HFFc6 (cell line): ENCODE measurements at places on chromosomes 1 and 21. TPM values are rescaled to one million over a fixed set of nuclear protein-coding genes. Genes with fewer than 3 reads are reported as not detected.

DNA sequence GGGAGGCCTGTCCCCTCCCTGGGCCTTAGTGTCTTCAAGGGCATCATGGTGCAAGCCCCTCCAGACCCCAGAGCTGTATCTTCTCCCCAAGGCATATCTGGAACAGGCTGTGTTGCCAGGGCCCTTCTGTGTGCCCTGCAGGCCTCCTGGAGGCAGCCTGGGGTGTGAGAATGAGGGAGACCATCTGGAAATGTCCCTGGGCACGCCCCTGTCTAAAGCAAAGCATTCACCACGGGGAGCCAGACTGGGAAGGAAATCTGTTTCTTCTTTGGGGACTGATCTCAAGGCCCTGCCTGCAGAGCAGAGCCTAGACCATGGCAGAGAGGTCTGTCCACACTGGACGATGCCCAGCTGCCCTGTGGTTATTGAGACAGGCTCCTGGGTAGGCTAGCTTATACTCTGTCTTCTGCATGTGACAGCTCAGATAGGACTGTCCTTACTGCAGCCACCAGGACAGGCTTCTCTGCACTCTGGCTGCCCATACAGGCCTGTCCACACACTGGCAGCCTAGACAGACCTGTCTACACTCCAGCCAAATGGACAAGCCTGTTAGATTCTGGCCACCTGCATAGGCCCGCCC, 24.6 kb downstream of the PODN start:
- DNase-seq: no peak

Gene CAMK1G
- total RNA-seq: 5.7 to 8.4 TPM (median 6.8 TPM) in 3 replicates

DNA sequence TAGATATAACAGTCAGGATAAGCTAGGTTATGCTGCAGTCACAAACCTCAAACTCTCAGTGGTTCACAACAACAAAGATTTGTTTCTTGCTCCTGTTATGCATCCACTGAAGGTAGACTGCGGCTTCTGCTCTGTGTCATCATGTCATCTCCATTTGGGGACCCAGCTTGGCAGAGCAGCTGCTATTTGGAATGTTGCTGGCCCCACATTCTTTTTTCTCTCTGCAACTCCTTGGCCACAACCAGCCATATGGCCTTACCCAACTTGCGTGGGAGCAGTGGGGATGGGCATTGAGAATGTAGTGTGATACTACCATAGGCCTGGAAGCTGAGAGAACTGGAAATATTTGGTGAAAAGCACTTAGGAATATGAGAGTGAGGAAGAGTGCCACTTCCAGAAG, 26.4 kb downstream of the AGO4 start:
- no peak for DNase-seq

DNA sequence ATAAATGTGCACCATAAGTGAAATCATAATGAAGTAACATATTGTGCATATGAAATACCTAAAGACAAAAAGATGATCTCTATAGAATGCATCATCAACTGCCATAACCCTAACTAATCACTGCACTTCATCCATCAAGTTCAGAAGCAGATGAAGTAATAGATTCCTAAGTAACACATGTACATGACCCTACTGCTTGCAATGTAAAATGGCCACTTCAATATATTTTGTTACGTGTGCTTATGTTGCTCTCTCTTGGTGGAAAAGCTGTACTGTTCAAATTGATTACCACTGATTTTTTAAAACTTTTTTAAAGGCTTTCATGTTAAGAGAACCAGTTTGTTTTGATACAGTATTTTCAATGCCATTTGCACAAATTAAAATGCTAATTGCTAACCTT, 141.8 kb downstream of the TTLL7 start:
- peak; percentile 17 for DNase-seq

DNA sequence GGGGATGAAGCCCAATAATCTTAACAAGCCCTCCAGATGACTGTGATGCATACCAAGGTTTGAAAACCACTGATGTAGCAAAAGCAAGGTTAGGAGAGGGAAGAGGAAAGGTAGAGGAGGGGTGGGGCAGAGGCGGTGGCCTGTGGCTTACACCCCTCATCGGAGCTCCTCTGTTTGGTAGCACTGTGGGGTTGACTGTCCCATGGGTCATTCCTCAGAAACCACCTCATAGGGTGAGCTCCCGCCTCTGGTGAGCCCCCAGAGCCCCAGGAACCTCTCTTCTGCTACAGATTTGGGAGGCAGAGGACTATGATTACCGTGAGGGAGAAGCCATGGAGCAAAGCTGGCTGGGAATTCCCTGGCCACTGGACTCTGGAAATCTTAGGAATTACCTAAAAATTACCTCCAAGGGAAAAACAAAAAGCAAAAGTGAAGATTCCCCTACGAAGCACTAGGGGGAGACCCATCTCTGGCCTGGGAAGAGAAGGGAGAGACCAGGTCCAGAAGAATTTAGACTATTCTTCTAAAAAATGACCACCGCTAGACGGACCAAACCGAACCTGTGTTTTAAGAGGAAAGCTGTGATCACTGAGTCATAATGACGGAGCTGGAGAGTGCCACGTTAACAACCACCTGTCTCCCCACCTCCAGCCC, 1.5 kb upstream of the RASSF5 start:
- DNase-seq: peak; percentile 26

DNA sequence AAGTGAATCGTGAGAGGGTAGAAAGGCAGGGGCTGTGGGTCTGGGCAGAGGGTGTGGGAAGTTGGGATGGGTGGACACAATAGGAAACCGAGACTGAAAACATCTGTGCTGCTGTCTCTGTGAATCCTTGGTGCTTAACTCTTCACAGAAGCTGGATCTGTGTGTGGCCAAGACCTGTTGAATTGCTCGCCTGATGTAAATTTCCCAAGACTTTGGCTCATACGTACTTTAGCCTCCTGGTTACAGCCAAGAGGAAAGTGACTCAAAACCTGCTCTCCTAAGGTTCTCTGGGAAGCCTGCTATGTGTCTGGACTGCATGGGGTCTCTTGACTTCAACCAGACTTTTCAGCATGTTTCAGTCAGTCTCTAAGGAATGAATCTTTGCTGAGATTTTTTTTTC, 270.3 kb downstream of the RWDD3 start:
- DNase-seq: no peak

DNA sequence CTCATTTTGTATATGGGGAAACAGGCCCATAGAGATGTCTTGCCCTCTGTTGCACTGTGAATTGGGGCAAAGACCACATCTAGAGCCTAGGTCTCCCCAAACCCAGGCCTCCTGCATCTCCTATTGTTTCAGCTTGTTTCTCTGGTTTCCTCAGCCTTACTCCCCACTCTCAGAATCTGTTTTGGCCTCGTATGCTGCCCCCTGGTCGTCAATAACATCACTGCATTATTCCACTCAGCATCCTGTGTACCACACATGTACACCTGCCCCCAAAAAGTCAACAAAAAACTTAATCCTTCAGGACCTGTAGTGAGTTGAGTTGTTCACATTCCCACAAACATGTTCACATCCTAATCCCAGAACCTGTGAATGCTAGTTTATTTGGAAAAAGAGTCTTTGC, 184.8 kb downstream of the BRINP2 start:
- DNase-seq: no peak

GRCh38 chr21:31686272-31686915, 26.9 kb downstream of the SOD1 start:
- DNase-seq: no peak

- DNase-seq: peak; percentile 65
Measured at GRCh38 chr1:215833941-215834729, 267.0 kb downstream of the KCTD3 start.

- no peak for DNase-seq
Measured at GRCh38 chr1:237293804-237294203, 251.8 kb downstream of the RYR2 start.

Gene DDX20
- 13.4 to 16.2 TPM (median 13.6 TPM) in 3 replicates for total RNA-seq

DNA sequence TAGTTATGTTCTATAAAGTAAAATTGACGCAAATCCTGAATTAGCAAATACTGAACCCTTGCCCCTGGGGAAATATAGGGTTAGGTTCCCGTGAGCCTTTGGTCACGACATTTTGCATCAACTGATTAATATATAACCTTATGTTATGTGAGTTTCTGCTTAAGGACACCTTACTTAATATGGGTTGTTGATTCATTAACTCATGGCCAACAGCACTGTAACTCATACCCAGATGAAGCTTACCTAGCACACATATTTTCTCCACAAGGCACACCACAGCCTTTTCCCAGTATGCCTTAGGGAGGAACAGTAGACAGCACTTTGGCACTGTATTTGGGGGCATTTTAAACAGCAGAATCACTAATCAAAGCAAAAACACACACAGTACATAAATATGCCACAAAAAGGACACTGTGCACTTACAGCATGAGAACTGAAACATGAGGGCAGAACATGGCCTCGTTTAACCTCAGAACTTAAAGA, 15.1 kb downstream of the INAVA start:
- DNase-seq: no peak

DNA sequence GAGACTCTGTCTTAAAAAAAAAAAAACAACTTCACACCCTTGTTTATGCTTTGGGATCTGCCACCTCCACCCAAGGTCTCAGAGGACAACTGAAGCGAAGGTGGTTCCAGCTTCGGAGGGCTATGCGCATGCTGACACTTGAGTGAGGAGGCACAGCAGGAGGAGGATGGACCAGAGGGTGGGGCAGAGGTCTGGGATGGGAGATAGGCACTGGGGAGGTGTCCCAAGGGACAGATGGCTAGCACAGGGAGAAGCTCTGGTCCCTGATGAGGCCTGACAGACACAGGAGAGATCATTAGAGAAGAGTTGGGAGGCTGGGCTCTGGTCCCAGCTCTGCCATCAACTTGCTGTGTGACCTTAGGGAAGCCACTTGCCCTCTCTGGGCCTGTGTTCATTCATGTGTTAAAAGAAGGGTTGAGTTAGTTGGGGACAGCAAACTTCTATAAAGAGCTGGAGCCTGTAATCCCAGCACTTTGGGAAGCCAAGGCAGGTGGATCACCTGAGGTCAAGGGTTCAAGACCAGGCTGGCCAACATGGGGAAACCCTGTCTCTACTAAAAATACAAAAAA, 16.8 kb downstream of the E2F2 start:
- no peak for DNase-seq

GRCh38 chr1:80293818-80294217, 1287.3 kb upstream of the ADGRL4 start:
- no peak for DNase-seq

DNA sequence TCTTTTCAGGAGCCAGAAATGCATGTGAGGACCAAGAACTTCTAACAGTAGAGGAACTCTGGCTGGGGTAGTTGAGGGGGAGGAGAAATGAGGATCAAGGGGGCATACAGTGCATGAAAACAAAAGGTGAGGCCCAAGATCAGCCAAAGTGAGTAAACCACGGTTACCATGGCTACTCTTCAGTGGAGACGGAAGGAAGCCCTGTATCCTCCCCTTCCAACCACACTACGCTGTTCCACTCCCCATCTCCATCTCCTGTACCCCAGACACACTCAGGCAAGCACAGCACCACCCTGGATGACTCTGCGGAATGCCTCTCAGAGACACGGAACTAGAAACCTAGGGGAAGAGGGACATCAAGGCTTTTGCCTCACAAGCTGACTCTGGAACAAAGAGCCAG, 157.6 kb upstream of the CAMK1G start:
- no peak for DNase-seq

DNA sequence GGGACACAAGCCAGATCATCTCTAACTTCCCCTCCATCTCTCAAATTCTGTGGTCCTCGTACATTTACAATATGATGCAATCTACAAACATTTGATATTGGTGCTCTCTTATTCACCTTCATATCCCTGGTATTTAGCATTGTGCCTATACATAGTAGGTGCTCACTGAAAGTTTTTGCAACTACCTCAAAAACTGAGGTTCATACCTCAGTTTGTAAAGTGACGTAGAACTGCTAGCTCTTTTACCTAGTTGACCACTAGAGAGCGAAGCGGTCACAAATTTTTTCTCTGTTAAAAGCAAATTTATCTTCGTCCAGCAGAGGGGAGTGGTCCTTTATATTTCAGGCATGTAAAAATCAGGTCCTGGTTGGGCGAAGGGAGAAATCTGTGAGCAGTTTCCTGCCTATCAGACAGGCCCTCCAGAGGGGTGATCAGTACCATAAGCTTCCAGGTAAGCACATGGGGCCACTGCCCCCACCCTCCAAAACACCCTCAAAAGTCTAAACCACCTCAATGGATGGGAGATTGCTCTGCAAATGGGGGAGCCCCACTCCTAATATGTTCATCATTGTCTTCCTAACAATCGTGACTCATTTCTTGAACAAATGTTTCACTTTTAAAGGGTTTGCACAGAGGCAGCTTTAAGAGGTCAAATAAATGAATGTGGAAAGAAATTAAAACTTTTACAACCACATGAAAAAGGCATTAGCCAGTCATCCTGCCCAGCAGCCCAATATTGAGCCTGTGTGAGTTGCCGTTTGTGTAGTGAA, 10.6 kb upstream of the HLCS start:
- peak; percentile 80 for DNase-seq

Gene FCGR1A
- not detected in 2 replicates for total RNA-seq

Gene HJV
- not detected in 3 replicates for total RNA-seq

GRCh38 chr21:46009951-46010705, 28.6 kb downstream of the COL6A1 start:
- DNase-seq: no peak

Gene RUNX3
- total RNA-seq: not detected in 3 replicates

Gene CHI3L1
- not detected in 3 replicates for total RNA-seq

Gene ROR1
- 7.0 to 10.1 TPM (median 8.9 TPM) in 3 replicates for total RNA-seq

DNA sequence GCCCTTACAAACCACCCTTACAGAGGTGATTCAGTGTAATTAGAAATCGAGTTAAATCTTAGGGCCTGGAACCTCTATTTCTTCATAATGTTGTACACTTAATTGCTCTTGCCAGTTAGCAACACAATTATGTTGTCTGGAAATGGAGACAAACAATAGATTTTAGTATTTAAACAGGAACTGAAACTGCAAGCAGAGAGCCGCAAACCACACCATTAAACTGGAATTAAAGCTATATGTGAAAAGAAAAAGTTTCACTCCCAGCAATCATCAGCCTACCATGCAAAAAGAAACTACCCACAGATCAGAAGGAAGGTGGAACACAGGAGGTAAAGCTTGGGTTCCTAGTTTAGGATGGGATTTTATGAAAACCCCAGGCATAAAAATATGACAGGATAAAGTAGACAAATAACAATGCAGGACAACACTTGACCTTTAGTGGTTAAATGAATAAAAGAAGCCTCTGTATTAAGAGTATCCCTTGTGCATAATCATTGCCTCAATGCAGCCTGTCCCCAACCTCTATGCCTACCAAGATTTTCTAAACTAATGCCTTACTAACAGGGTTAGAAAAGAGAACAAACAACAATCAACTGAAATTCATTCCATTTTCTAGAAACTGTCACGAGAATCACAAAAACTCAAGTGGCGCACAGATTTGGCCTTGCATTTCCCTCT, 304.3 kb upstream of the ESRRG start:
- DNase-seq: no peak
